Right ventricle myocardium superior (tissue), 1 donor: ENCODE measurements at places on chromosomes 4 and X.
A peak's percentile ranks its signal among the peaks of the same experiment; 100 is the strongest.

DNA sequence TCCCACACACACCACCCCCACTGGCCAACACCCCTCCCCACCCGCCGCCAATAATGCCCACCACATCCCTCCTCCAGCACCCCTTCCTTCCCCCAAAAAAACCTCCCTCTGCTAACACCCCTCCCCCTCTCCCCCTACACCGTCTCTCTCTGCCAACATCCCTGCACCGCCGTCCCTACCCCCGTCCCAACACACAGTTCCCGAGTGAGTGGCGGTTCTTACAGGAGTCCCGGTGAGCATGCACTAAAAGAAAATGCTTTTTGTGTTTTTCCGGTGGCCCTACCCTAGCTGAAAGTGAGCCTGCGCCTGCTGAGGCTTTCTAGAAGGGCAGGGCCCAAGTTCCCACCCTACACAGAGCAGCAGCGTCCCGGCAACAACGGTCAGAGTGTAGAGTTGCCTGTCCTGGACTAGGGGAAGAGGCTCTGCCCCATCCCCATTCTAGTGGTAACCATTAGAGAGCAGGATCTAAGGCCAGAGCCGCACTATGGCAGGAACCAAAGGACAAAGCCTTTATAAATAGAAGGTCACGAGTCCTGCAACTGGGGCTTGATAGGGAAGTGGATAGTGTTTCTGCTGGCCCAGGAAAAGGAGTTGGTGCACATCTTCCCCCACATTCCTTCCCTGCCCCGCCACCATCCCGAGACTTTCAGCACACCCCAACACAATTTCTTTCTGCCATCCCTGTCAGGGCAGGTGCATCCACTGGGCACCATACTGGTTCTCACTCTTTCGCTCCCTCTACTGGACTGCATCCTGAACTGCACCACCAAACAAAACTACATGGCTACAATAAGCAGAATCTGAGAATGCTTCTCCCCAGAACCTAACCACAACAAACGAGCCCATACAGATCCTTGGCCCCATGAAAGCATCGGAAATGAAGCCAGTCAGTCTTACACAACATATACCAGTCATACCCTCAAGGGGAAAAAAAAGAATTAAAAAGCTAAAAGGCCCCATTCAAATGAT, 78.1 kb upstream of the PAGE3 start:
- no peak for DNase-seq

DNA sequence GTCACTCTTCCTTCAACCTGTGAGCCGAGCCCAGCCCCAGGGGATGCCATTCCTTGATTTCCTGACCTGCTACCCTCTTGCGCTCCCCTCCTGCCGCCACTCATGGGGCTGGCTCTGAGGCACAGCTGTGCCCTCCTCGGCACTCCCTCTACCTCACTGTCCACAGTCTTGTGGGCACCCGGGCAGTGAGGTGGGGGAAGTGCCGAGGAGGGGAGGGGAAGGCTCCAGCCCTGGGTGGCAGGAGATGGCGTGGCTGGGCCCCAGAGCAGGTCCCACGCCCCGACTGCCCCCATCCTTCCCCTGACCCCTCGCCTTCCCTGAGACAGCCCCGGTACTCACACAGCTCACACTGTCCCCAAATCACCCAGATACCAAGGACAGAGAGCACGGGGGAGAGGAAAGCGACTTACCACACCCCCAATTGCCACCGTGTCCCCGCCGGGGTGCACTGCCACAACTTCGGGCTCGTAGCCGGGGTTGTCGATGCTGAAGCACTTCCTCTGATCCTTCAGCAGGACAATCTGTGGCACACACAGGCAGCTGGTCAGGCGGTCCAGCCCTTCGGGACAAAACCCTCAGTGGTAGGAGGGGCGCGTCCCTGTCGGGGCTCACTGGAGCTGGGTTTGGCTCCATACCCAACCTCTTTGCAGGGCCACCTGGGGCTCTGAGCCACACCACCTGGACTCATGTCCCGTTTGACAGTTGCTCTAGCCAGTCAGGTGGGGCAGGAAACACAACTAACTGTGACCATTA, 37.9 kb downstream of the WDR1 start:
- peak; percentile 34 for DNase-seq

DNA sequence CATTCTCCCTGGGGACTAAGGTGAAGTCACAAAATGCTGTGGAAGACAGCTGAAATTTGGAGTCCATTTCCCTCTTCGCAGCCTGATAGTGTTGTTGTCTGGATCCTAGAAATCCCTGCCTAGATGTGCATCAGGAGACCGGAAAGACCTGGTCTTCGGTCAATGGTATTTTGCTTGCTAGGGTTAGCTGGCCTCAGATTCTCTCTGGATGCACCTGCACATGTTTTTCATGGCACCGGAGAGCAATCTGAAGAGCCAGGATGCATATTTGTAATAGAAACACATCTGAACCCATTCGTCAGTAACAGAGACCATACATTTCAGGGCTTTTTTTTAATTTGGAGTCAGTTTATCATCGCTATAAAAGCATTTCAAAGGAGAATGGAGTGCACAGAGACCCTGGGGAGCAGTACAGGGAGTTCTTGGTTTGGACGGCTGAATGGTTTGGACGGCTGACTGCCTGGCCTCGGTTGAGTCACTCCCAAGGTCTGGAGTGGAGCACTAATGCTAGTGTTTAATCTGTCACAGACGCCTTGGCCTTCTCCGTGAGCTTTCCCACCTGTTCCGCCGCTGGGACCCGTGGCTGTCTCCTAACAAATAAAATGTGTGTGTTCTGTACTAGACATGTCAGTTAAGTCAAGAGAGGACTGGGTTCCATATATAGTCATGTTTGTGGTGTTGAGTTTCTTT, 7.5 kb upstream of the PDLIM3 start:
- DNase-seq: peak; percentile 81

DNA sequence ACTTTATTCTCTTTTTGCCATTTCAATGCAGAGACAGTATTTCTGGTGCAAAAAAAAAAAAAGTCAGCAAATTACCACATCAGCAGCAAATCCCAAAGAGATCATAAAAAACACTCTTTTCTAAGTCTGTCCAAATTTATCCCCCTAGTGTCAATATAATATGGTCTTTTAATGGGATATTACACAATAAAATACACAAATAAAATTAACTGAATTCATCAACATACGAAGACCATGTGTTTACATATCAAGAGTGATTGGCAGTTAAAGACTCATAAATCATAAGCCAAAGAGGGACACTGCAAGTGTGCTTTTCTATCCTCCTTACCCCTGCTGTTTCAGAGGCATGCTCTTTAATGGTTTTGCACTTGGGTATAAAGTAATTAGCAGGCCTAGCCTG, 340.2 kb upstream of the DKK2 start:
- DNase-seq: no peak

GRCh38 chrX:83077606-83078005, 430.5 kb upstream of the POU3F4 start:
- DNase-seq: no peak

- DNase-seq: no peak
Observed at GRCh38 chrX:48595929-48596328, 1.4 kb upstream of the WDR13 start.

- DNase-seq: no peak
Observed at GRCh38 chr4:54497947-54498346, 159.8 kb upstream of the KIT start.

DNA sequence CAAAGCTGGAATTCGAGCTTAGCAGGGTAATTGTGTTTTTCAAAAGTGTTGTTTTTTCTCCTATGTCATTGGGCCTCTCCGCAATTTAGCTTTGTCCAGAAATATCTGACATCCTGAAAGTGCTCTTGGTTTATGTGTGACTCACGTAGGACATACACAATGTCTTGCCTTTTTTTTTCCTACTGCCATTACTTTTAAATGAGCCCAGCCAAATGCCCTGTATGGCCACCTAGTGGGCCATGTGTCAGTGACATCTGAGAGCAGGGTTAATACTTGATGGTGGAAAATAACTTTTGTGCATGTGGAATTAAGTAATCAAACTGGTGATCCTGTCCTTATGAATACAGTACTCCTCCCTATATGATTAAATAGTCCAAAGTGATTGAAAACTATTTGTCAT, 1411.1 kb upstream of the TENM3 start:
- no peak for DNase-seq

DNA sequence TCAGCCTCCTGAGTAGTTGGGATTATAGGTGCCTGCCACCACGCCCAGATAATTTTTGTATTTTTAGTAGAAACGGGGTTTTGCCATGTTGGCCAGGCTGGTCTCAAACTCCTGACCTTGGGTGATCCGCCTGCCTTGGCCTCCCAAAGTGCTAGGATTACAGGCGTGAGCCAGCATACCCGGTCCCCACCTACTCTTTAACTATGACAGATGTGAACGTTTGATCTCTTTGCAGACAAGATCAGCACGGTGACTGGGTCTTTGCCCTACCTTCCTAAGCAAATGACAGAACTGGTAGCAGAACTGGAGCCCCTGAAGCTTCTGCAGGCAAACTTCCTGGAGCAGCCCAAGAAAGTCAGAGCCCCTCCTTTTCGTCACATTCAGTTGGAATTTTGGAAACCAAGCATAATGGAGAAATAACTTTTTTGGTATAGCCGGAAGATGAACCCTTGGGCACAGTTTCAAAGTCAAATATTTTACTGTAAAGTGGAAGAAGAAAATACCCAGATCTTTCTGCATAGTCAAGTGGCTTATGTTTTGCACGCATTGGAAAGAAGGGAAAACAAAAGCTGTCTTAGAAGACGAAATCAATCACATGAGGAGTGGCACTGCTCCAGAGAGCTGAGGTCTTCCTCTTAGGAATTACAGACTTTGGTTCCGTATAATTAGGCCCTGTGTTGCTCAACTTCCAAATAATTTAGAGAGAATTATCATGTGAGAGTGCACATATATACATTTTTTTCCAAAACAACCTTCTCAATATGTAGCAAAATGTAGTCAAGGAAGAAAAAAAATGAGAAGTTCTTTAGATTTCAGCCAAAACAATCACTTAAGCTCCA, 90.6 kb downstream of the SORBS2 start:
- no peak for DNase-seq

DNA sequence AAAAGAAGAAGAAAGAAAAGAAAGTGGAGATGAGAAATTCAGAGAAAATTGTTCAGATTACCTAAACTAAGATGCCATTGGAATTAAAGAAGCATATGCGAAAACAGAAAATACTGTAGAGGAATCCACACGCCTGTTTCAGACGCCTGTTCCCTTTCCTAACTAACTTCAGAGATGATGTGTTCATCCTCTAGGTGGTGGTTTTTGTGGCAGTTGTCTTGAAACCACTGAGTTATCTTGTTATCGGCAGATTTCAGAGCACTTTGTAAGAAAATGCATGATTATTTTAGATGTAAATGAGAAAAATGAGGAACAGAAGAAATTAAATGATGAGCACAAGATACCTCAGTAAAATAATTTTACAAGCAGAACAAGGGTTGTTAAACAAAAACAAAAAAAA, 48.3 kb downstream of the FUNDC1 start:
- DNase-seq: no peak

GRCh38 chrX:24391389-24391788, 30.9 kb downstream of the SUPT20HL1 start:
- DNase-seq: no peak

- DNase-seq: no peak
Observed at GRCh38 chr4:55884093-55884850, 30.8 kb downstream of the EXOC1 start.

- no peak for DNase-seq
Observed at GRCh38 chr4:94913316-94913715, 155.6 kb downstream of the BMPR1B start.

GRCh38 chr4:7971881-7972500, 32.3 kb upstream of the AFAP1 start:
- DNase-seq: no peak

DNA sequence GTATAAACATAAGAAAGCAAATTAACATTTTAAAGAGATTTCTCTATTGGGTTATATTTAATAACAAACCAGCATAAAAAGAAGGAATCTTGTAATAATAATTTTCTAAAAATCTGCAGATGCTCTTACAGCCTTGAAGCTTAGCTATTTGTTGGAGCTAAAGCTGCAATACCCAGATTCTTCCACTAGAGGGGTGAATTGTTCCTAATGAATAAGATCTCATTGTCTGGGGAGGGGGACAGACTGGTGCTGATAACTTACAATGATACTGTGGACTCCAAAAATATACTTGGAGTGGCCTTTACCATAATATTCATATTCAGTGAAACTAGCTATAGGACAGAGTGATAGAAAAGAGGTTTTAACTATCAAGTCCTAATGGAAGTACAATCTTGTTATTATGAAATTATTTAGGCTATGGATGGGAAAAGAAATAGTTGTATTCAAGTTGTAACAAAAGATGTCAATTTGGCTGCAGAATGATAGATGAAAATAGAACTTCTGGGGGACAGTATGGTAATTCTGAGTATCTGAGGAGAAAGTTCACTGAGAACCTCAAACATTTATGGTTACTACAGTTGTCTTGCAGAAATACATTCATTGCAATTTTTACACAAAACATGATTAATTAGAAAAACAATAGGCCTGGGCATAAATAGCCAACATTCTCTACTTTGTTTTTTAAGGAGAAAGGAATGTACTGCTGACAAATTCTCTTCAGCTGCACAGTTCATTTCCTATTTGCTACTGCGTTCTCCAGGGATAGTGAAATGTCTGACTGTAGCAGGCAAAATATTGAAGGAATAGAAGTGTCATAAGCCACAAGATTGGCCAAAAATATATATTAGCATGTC, 443.3 kb downstream of the GBA3 start:
- DNase-seq: no peak

- no peak for DNase-seq
Observed at GRCh38 chr4:156336511-156336910, 382.8 kb upstream of the CTSO start.

- no peak for DNase-seq
Observed at GRCh38 chrX:15468036-15468435, 25.1 kb downstream of the PIR start.

GRCh38 chrX:17923546-17923945, 62.4 kb upstream of the RAI2 start:
- DNase-seq: no peak

GRCh38 chr4:110667670-110668069, 44.8 kb upstream of the PITX2 start:
- DNase-seq: no peak

DNA sequence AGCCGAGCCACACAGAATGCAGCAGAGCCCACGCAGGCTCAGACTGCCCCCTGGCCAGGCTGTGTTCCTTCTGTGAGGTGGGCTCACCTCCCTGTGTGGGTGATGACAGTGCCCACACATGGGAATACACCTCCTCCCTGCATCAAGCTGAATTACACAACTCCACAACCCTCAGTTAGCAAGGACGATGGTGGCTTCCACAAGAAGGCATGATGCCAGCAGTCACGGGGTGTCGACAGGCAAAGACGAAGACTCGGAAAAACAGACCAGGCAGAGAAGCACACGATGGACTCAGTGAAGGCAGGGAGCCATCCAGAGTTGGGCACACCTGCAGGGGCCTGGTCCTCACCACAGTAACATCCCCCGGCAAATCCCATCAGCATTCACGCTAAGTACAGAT, 12.1 kb downstream of the LETM1 start:
- DNase-seq: peak; percentile 74

DNA sequence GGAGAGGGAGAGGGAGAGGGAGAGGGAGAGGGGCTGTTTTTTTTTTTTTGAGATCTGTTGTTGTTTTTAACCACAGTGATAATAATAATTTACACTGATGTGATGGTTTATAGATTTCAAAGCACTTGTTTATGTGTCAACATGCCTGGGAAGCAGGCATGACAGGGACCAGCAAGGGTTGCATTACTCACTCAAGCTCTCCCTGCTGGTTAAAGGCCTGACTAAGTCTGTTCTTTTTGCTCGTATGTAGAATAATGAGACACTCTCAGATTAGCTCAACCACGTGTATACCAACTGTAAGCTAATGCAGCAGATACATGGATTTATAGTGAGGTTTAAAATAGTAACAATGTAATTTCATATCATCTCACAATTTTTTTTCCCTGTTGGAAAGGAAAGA, 134.6 kb upstream of the BOD1L1 start:
- DNase-seq: no peak
